ENCODE measurements at places on chromosomes 5 and 9.

- DNase-seq = no peak
These were observed 365.6 kb downstream of the MAN2A1 start for GRCh38 chr5:110055302-110055701.

DNA sequence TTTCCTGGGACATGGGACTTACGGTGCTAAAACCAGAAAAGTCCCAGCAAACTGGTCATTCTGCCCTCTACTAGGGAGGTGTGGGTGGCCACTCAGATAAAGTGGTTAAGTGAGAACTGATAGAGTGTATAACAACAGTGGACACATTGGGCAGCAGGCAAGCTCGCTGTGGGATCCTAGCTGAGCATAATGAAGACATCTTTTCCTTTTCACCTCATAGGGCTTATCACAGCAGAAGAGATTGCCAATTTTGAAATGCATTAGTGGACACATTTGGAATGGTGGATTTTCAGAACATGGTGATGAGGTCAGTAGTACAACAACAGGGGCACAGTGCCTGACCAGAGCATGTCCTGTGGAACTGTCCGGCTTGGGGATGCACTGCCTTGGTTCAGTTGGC is 477.1 kb upstream of the KIF2A start:
- no peak for DNase-seq

DNA sequence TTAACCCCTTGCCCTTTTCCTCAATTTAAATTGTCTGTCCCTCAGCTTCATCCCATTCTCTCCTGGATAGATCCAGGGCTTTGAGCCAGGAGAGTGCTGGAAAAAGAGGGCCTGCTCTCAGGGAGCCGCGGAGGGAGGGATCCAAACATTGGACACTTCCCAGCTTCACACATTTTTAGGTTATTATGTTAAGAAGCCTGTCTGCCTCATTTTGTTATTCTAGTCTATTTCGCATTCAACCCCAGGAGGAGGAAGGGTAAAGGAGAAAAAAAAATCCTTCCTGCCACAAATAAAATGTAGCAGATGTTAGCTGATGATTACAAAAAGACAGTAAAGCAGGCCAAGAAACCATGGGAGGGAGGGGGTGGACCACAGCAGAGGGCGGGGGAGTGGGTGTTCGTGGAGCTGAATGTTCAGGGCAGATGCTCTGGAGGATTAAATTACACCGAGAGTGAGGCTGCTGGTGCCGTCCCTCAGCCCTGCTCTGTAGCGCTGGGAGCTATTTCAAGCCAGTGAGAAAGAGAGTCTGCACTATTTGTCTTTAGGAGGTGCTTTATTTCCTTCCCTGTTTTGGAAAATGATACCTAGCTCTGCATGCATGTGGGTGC is 60.6 kb upstream of the ZFR start:
- no peak for DNase-seq

- no peak for DNase-seq
These were observed 94.5 kb upstream of the CHD1 start for GRCh38 chr5:99023330-99023729.

DNA sequence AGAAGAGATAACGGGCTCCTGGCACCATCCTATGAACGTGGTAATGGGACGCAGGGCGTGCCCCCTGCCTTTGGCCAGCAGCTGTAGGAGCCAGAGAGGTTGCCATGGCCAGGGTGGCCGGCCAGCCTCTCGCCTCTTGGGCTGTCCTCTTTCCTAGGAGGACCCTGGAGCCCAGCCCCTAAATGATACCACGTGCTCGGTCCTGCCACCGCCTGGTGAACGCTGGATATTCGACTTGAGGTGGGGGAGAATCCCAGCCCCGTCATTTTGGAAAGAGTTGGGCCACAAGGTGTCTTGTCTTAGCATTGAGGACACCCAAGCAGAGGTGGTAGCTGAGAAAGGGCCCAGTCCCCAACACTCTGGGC is 391 bp upstream of the NRG2 start:
- no peak for DNase-seq

- no peak for DNase-seq
These were observed 1974.1 kb upstream of the NUDT12 start for GRCh38 chr5:105536675-105537074.

DNA sequence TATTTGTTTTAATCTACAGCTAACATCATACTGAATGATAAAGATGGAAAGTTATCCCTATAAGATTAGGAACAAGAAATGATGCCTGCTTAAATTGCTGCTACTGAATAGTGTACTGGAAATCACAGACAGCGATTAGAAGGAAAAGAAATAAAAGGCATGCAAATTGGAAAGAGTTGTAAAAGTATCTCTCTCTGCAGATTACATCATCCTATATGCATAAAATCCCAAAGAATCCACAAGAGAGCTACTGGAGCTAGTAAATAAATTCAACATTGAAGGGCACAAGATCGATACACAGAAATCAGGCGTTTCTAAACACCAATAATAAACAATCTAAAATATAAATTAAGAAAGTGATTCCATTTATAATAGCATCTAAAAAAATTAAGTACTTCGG is 75.3 kb upstream of the SIMC1 start:
- DNase-seq = no peak

DNA sequence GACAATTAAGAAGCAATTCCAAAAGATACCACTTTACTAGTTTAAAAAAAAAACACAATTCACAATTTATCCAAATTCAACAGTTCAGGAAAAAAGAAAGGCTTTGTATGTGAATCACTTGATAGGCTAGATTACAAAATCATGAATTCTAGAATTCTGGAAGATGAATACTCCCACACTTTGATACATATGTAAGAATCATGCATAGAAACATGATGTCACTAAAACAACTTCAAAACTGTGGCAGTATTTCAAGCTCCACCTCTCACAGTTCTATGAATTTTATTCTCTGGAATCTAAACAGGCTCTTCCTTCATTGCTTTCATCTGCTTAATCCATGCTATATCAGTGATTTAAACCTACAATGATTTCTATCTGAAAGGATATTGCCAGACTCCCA is 51.0 kb downstream of the GNAQ start:
- no peak for DNase-seq

All from activated T-cell treated with anti-CD3 and anti-CD28 coated beads, Interleukin-2, amount 50 U/mL, for 24 hours (primary cell).